ENCODE measurements at places on chromosomes 11 and 22.

GRCh38 chr11:12229450-12230229 is 119.2 kb downstream of the MICAL2 start:
- DNase-seq: no peak

DNA sequence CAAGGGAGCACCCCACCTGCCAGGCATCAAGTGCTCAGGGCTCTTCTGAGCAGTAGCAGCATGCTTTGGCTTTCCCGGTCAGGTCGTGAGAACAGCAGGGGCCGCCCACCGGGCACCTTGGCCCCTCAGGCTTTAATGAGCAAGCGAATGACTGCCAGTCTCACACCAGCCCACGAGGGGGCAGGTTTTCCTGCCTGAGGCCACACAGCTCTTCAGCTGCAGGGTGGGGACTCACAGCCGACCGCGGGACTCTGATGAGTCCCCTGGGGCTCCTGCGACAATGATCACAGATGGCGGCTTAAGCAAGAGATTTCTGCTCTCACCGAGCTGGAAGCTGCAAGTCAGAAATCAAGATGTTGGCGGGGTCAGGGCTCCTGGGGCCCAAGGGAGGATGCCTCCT is 14.3 kb upstream of the FGF19 start:
- DNase-seq: no peak

- DNase-seq: no peak
Observed at GRCh38 chr11:102559839-102560238, 29.3 kb upstream of the MMP7 start.

GRCh38 chr11:79050786-79051185 is 390.0 kb downstream of the TENM4 start:
- no peak for DNase-seq

DNA sequence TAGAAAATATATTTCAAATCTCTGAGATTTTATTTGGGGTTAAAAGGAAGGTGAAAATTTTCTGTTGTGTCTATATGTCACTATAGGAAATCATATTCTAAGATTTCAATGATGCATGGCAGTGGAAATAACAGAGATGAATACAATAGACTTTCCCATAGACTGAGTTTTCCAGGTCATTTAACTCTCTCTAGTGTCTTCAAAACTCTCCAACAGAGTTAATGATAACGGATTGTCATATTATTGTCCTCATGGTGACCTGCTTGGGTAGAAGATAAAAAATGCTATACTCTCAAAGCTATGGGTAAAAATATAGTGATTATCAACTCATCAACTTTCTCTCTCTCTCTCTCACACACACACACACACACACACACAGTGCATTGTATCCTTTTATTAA is 312.9 kb downstream of the CNTN5 start:
- no peak for DNase-seq

GRCh38 chr11:11157185-11157584 is 195.9 kb downstream of the CSNK2A3 start:
- DNase-seq: peak; percentile 11

DNA sequence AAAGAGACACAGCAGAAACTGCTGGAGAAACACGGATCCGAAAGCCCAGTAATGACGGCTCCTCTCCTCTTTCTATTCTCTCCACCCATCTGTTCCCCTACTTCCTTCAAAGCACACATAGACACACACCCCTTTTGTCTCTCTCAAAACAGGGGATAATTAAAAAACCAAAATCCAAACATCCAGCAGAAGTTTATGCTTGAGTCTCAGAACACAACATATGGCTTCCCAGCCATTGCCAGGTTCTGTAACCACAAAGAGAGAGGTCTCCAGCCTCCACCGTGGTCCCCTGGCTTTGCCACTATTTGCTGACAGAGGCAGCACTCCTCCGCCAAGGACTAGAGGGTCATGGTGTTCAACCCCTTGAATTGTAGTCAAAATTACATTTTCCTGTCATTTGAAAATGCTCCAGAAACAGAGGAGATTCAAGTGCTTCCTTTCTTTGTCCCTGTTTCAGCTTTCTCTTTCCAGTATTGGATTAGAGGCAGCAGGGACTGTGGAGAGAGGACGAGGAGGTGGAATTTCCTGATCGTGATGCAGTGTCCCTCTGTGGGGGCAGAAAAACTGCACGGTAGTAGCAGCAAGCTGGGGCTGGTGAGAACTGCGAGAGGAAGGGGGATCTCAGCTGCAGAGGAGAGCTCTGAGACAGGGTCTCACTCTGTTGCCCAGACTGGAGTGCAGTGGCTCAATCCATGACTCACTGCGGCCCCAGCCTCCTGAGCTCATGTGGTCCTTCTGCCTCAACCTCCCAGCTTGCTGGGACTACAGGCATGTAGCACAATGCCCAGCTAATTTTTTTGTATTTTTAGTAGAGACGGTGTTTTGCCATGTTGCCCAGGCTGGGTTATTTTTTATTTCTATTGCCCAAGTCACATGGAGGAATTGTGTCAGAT is 60.3 kb downstream of the UBASH3B start:
- no peak for DNase-seq

- DNase-seq: peak; percentile 87
Observed at GRCh38 chr11:109940816-109941215, 152.4 kb upstream of the ZC3H12C start.

DNA sequence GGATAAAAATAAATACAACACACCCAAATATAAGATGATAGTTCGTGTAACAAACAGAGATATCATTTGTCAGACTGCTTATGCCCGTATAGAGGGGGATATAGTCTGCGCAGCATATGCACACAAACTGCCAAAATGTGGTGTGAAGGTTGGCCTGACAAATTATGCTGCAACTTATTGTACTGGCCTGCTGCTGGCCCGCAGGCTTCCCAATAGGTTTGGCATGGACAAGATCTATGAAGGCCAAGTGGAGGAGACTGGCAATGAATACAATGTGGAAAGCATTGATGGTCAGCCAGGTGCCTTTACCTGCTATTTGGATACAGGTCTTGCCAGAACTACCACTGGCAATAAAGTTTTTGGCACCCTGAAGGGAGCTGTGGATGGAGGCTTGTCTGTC is 4.9 kb downstream of the IFT46 start:
- DNase-seq: no peak

DNA sequence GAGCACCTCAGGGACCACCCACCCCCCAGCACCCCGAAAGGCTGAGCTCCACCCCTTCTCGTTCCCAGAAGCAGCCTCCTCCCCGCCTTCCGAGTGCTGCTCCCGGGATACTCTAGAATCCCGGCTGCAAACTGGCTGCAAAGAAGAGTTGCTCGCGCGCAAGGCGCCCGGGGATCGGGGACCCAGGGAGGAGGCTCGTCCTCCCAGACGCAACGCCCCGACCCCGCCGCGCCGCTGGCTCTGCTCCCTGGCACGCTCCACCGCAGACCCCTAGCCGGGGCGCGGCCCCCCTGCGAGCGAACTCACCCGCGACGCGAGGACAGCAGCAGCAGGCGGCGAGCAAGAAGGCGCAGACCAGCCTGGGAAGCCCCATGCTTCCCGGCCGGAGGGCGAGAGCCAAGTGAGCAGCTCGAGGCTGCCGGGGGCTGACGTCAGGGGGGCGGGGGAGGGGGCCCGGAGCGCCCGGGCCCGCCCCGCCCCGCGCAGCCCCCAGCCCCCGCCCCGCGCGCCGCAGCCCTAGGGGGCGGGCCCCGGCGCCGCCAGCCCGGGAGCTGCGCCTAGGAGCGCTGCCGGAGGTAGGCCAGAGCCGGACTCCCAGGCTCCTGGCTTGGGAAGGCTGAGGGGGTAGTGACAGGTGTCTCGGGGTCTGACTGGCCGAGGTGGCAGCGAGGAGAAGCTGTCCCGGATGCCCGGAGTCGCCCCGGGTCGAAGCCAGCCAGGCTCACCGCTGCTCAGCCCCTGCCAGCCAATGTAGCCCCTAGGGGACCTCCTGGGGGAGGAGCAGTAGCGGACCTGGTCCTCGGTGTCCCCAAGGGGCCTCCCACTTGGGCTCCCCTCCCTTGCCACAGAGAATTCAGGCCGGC is at the start of gene MCAM:
TSS of gene MCAM (minus strand) at position 402 of the 863 bp plus-strand sequence. CDS start at position 373, 29 bp downstream.
- DNase-seq: no peak

All from AG10803 (cell line).